ENCODE measurements at places on chromosomes 7 and 10. TPM values are rescaled to one million over a fixed set of nuclear protein-coding genes. Genes with fewer than 3 reads are reported as not detected.

SLC16A9 gene
- 42.3 TPM for total RNA-seq

C7orf57 gene
- not detected for total RNA-seq

NKX2-3 gene
- 11.7 TPM for total RNA-seq

GRCh38 chr7:122748195-122748594 is 45.5 kb upstream of the RNF148 start:
- no peak for DNase-seq

- DNase-seq = no peak
These were observed 33.9 kb upstream of the MSMB start for GRCh38 chr10:46079831-46080585.

- DNase-seq = no peak
These were observed 97.5 kb upstream of the OIT3 start for GRCh38 chr10:72796042-72796441.

- no peak for DNase-seq
These were observed 1.4 kb upstream of the NEUROG3 start for GRCh38 chr10:69574571-69574978.

GRCh38 chr7:46387646-46388045 is 466.6 kb upstream of the IGFBP3 start:
- DNase-seq = no peak

DNA sequence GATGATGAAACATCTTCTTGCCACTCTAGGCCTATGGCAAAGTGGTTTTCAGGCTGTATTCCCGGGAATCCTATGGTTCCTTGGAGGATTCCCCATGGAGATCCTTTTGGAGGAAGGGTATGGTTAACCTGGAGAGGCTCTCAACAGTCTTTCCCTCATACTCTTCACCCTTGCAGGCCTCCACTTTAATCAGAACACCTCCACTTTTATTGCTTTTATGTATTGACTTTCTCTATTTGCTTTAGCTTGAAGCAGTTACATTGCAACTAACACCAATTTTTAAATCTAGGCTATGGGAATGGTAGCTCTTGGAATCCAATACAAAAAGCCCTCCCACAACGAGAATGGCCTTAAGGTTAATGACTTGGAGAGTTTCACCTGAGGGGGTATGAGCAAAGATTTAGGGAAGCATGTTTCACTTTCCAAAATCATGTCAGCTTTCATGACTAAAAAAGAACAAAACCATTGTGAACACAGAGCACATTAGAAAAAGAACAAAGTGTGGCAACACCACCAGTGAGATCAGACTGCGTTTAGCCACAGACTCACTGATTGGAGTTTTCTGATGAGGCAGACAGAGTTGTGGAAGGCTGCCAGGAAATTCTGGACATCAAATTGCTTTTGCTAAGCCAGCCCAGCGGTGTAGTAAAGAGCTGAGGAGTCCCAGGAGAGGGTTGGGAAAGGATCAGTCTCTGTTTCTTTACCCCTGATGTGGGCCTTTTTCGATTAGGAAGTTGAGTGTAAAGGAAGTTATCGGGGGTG is 130.4 kb upstream of the BMPER start:
- peak; percentile 28 for DNase-seq

- DNase-seq = no peak
These were observed 16.3 kb downstream of the ELMO1 start for GRCh38 chr7:37432281-37432920.

DNA sequence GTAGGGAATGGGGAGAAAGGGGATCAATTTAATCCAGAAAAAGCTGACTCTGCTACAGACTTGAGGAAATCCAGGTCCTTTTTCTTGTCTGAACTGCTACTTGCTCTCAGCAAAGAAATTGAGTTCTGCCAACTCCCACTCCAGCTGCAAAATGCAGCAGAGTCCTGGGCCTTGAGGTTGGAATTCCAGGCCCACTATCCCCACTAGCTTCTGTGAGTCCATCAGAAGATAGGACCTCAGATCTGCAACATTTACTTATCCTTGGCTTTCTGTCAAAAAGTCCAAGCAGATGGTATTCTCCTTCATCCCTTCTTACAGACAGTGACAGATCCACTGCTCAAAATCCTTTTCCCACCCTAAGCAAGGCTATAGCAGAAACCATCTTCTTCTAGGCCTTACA is 219.2 kb downstream of the ARHGAP12 start:
- DNase-seq = no peak

DNA sequence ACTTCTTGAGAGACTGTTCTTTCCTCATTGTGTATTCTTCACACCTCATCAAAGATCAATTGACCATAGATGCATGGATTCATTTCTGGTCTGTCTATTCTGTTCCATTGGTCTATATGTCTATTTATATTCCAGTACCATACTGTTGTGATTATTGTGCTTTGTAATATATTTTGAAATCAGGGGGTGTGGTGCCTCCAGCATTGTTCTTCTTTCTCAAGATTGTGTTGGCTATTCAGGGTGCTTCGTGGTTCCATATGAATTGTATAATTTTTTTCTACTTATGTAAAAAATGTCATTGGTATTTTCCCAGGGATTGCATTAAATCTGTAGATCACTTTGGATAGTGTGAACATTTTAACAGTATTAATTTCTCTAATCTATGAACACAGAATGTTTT is 106.5 kb downstream of the EPC1 start:
- DNase-seq = no peak

GRCh38 chr7:40393660-40394059 is 258.9 kb downstream of the SUGCT start:
- no peak for DNase-seq

DNA sequence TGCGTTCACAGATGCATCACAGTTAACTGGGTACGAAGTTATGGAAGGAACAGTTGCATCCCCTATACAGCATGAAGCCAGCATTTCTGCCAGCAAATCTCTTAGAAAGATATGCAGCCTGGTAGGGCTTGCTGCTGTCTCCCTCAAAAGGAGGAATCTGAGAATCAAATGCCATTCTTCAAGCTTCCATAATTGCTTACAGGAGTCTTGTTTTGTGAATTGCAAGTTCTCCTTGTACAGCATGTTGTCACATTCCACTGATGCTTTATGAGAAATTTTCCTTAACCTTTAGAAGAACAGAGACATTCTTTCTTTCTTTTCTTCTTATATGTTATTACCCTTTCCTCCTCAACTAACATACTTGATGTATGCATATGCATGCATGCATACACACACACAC is 134.6 kb downstream of the CHRM2 start:
- no peak for DNase-seq
